ENCODE measurements at places on chromosomes 11 and 22.

DNA sequence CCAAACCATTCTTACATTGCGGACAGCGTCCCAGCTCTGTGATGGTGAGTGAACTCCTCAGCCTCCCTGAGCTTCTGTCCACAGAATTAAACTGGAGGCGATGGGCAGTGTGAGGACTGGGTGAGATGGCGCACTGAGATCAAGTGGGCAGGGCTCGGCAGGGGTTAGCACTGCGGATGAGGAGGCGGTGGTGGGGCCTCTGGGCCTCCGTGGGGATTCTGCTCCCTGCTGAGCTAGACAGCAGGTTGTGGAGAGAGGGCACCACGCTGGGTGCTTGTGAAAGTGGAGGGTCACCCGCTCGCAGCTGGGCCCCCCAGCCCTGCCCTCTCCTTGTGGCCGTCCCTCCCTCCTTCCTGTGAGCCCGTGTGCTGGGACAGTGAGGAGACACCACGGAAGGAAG, 25.6 kb upstream of the PARVG start:
- no peak for DNase-seq

DNA sequence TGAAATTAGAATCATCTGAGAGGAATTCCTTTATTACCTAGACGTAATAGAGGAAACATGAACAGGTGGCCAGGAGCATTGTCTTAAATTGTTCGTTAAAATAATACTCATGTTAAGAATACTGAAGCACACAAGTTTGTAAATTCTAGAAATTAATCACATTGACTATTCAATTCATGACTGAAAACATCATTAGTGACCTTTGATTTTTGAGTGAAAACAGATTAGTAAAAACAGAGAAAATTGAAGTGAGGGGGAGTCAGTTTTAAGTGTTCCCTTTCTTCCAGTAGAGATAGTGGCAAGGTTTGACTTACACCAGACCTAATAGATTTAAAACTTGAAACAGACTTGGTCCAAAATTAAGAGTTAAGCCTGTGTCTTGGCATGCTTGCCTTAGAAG, 1.4 kb downstream of the ZFP91 start:
- no peak for DNase-seq

DNA sequence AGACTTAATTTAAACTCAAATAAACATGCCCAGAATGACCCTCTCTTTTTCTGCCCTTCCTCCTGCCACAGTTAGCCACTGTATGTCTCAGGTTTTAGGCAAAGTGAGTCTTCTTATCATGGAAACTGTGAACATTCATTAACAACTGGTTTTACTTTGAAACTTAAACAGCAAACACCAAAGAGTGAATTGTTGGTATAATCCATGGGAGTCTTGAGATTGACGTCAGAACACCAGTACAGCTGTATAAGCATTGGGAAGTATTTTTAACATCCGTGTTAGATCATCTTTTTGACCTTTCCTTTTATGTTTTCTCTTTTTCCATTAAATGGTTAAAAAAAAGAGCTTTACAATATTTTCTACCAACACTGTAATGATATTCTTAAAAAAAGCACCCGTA, 38.9 kb downstream of the ARHGEF12 start:
- no peak for DNase-seq

- no peak for DNase-seq
Observed at GRCh38 chr11:130487924-130488815, 39.7 kb downstream of the ADAMTS15 start.

Data from GM19239 (cell line).